Epithelial cell of proximal tubule (primary cell): ENCODE measurements at places on chromosomes 11 and 22.

- peak; percentile 47 for DNase-seq
Observed at GRCh38 chr11:28566339-28567089, 458.3 kb downstream of the METTL15 start.

DNA sequence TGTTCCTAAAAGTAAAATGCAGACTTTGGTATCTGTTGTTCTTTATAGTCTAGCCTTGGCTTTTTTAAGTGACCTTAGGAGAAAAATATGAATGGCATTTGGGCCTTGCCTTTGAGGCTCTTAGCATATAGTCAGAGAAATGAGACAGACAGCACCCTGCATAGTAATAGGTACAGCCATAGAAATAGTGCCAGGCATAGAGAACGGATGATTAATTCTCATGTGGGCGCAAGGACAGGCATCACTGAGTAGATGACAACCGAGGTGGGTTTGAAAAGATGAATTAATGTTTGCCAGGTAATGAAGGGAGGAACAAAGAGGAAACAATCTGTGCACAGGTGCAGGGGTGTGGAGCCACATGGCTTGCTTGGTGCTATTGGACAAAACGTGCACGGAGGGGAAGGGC is 90.5 kb downstream of the BMAL1 start:
- DNase-seq, result peak; percentile 23

DNA sequence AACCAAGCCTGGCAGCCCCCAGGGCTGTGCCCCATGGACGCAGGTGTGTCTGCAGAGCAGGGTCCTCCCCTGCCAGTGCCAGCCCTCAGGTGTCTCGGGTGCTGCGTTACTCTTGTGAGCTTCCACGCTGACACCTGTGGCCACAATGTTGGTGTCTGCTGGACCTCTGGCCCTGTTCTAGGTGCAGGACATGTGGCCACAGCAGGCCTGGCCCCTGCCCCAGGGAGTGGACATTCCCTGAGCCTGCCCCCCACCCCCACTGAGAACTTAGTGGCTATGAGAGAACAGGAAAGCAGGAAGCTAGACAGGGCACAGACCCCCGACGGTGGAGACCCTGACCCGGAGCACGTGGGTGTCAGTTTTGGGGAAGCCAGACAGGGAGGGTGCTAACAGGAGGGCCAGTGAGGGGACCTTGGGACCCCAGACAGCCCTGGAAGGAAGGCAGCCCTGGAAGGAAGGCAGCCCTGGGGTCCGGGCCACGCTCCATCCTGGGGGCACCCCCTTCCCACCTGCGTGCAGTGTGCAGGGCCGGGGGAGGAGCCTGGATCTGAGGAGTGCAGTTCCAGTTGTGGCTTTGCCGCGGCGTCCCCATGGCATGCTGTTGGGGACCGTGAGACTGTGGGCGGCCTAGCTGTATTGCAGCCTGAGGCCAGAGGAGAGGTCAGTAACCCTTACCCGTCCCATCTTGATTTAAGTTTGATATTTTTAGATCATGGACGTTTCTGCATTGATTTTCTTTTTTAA is 43.9 kb upstream of the PPARA start:
- no peak for DNase-seq

DNA sequence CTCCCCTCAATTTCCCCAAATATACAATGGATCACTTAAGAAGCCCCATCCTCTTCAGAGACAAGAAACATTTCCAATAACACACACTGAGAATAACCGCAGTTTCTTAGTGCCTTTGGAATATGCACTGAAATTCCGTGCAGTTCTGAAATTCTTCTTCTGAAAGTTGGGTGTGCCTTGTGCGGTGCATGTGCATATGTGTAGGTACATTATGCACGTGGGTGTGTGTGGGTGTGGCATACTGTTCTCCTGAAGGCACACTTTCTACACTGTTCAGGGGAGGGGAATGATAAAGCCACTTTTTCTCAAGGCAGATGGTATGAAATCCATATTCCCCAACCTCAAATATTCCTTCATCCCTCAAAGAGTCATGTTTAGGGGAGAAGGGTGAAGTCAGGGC is 1.7 kb downstream of the EXPH5 start:
- no peak for DNase-seq

DNA sequence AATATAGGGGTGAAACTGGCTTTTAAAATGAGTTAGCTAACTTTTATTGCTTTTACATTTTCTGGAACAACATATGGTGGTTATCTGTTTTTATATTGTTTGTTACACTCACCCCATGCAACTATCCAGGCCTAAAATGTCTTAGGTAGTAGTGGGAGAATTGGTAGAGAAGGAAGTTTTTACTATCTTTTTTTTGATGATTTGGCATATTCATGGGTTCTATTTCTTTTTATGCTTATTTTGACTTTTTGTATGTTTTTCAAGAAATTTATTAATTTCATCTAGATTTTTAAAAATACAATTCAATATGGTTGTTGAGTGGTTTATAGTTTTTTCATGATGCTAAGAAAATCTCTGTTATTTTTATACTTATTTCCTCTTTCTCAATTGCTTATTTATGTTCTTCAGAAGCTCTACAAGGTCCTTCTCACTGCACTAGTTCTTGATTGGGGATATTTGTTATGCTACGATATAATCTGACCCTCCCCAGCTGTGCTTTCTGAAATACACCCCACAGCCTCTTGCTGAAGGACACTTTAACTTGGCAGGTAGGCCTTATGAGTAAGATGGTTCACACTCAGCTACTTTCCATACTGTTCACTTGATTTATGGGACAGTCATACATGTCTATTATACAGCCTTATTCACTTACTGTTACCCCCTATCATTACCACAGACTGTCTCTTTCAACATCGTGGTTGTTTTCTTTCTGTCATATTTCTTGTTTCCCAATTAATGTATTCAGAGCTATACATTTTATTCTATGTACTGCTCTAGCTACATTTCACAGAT is 431.2 kb downstream of the METTL15 start:
- no peak for DNase-seq

GRCh38 chr22:32016081-32016480 is 27.0 kb upstream of the SLC5A1 start:
- no peak for DNase-seq

DNA sequence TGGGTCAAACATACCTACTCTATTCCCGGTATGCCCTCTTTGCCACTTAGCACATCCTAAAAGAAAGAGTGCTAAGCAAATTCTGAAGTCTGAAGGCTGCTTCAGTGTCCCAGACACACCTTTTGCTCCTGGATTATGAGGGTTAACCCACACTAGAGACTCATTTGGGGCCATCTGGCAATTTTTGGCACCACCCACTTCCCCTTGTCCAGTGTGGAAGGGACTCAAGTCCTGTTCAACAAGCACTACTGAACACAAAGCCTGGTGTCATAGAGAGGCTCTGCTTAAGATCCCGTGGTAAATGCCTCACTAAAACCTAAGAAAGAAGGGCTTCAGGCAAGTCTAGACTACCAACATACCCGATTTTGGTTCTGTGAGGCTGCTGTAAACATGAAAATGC is 85.8 kb downstream of the SERGEF start:
- no peak for DNase-seq

DNA sequence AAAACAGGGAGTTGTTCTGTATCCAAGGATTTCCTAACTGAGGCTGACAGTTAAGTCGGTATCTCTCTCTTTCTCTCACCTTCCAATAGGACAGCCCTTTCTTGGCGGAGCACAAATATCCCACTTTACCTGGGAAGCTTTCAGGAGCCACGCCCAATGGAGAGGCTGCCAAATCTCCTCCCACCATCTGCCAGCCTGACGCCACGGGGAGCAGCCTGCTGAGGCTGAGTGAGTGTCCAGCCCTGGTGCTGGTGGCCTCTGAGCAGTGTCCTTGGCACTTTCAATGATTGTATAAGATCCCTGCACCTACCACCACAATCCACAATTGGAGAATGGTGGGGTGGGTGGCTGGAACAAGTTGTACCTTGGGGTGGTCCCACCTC is 33.7 kb downstream of the CYB5R2 start:
- DNase-seq, result no peak

DNA sequence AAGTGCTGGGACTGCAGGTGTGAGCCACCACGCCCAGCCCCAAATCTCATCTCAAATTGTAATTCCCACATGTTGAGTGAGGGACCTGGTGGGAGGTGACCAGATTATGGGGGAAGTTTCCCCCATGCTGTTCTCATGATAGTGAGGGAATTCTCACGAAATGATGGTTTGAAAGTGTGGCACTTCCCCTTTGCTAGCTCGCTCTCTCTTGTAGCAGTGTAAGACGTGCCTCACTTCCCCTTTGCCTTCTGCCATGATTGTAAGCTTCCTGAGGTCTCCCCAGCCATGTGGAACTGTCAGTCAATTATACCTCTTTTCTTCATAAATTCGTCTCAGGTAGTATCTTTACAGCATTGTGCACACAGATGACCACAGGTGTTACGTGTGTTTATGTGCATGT is 357.8 kb downstream of the CADM1 start:
- no peak for DNase-seq

DNA sequence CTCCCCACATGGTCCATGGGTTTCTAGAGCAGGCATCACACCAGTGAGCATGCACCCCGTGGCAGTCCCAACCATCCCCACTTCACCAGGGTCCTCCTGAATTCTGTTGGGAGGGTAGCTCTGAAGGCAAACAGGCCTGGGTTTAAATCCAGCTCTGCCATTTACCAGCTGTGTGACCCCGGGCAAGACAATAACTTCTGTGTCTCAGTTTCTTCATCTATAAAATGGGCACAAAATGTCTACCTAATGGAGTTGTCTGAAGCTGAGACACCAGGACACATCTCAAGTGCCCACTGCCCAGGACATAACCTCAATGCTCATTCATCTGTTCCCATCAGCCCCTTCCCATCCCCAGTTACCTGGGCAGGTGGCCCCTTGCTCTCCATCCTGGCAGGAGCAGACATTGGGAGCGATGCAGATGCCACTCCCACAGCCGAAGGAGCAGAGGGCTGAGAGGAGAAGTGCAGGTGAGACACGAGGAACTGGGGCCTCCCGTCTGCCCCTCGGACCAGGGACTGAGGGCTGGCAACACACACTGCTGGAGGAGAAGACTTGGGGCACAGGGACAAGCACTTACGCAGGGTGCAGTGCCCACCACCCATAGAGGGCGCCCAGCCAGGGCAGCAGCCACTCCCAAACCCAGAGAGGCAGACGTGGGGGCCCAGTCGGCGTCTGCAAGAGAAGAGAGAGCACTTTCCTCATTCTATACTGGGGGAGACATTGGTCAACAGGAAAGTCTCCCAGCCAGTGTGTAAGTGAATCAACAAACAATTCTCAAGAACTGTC is 4.0 kb downstream of the VWCE start:
- no peak for DNase-seq

DNA sequence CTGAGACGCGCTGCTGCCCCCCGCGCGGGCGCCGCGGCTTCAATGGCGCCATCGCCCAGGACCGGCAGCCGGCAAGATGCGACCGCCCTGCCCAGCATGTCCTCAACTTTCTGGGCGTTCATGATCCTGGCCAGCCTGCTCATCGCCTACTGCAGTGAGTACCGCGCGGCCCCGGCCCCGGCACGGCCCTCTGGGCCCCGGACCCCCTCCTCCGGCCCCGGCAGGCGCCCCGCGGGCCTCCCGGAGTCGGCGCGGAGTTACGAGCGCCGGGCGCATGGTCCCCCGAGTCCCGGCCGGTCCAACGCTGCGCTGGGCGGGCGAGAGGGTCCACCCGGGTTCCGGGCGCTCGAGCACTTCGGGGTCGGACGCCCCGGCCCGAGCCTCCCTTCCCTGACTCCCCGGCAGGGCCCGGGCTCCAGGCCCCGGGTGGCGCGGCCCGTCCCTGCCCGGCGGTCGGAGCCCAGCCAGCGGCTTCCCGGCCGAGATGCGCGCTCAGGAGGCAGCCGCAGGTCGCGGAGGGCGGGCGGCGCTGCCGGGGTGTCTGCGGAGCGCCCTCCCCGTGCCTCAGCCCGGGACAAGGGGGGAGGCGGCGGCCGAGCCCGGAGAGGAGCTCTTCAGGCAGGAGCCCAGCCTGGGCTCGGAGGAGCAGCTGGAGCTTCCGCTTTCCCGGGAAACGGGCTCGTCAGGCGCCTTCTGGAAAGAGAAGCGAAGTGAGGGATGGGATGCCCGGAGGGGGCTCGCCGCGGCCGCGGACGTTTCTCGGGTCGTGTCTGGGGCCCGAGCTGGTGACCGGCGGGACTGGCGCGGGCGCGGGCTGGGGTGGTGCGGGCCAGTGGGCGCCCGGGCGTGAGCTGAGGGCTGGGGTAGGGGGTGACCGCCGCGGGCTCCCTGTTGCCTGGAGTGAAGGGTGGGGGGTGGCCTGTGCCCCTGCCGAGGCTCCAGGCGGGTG is 1337.8 kb downstream of the BRD1 start:
- no peak for DNase-seq

GRCh38 chr11:126989942-126990715 is 10.4 kb downstream of the KIRREL3 start:
- no peak for DNase-seq

DNA sequence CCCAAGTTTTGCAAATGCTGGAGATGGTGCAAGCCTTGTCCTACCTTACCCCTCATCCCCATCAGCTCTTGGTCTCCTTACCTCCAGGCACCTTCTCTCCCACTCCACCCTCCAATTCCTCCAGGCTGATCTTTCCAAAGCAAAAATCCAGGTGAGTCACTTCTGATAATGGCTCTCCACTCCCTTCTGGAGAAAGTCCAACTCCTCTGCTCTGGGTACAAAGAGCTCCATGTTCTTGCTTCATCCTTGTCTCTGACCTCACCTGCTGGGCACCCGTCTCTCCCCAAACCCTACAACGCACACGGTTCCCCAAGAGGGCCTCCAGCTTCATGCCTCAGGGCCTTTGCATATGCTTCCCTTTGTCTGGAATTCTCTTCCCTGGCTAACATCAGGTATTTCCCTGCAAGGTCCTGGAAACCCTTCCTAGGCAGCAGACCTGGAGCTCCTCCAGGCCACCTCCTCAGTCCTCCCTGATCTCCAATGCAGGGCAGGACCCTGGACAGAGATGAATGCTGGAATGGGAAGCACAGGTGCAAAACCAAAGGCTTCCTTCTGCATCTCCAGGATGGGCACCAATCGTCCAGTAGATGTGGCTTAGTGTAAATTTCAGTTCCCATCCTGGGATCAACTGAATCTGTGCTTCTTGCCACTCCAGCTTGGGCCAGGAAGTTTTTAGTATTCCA is 22.7 kb downstream of the IFT27 start:
- DNase-seq, result no peak

DNA sequence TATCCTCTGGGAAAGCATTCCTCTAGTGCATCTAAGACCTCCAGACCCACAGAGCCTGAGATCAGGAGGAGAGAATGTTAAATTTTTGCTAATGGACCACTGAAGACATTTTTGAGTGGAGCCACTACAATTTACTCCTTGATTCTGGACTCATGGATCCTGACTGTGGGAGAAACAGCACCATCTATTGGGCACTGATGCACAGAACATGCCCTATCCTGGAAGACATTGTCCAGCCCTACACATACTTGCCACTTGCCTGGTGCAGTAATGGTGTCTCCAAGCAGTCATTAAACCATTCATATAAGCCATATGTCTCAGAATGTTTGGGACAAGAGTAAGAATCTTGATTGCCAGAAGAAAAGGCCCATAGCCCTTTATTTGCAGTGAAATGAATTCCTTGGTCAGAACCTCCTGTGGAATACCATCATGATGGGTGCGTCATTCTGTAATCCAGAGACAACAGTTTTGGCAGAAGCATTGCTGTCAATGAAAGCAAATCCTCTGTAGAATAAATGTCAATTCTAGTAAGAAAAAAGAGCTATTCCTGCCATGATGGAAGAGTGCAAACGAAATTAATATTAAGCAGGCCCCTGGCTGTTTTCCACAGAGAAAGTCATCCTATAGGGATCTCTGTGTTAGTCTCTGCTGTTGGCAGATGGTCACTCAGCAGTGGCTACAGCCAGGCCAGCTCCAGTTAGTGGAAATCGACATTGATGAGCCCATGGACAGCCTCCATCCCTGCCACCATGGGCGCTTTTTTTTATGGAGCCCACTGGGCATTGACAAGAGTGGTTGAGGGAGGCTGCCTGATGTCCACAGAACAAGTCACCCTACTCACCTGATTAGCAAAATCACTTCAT is 43.5 kb downstream of the GGTLC2 start:
- DNase-seq, result no peak

GRCh38 chr11:71947498-71947897 is 18.7 kb downstream of the RNF121 start:
- DNase-seq, result no peak
